ENCODE measurements at places on chromosomes 5 and 9.

DNA sequence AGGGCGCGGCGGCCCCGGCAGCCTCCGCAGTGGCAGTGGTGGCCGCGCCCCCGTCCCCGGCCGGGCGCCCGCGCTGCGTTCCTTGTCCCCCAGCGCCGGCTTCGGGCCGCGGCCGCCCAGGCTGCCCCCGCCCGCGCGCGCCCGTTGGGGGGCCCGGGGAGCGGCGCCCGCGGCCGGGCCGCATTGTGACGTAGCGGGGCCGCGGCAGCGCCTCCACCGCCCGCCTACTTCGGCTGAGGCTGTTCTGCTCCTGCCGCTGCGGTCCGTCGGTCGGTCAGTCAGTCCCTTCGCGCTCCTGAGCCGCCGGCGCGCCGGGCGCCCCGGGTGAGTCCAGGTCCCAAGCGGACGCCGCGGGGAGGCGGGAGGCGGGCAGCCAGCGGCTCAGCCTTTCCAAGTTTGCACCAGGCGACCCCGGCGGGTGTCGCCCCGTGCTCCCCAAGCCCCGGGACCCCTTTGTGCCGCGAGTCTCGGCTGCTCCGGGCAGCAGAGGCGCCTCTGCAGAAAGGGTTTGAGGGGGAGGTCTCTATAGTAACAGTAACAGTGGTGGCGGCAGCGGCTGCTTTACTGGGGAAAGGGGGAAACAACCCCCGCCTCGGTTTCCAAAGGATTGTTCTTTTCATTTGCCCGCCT lies at the start of gene SNCAIP:
Gene SNCAIP (plus strand): TSS at position 277 of the 630 bp plus-strand sequence. CDS start 78,898 bp downstream, outside the sequence.
- DNase-seq: no peak

- no peak for DNase-seq
Observed at GRCh38 chr5:177557041-177557647, 2.8 kb upstream of the FAM193B start.

DNA sequence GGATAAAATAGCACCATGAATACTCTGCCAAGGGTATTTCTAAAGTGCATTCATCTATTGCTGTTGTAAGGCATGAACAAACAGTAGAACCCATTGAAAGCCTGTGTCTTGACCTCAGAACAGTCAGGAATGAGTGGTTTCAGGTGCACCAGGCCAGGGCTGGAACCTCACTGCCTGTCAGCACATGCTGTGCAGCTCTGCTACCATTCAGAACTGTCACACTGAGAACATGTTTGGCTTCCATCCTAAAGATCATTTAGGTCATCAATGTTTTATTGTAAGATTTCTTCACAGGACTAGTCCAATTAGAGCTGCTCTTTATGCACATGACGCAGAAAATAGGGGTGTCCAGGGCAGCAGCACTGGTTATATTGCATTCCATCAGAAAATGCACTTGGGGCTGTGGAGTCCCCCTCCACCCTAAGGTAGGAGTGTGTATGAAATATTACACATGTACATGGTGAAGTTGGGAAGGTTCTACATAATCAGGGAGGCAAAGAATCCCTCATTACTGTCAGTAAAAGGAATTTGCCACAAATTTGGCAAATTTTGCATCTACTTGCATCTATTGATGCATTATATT lies 408.0 kb downstream of the CTNND2 start:
- DNase-seq: no peak

DNA sequence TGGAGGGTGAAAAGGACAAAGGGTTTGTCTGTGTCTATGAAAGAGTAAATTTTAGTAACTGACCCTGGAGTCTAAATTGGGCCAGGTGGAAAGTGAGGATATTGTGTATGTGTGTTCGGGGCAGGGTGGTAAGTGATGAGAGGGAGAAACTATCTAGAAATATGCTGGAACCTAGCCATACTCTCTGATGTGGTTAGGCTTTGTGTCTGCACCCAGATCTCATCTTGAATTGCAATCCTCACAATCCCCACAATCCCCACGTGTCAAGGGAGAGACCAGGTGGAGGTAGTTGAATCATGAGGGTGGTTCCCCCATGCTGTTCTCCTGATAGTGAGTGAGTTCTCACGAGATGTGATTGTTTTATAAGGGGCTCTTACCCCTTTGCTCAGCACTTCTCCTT lies 60.6 kb downstream of the COMMD10 start:
- DNase-seq: no peak

DNA sequence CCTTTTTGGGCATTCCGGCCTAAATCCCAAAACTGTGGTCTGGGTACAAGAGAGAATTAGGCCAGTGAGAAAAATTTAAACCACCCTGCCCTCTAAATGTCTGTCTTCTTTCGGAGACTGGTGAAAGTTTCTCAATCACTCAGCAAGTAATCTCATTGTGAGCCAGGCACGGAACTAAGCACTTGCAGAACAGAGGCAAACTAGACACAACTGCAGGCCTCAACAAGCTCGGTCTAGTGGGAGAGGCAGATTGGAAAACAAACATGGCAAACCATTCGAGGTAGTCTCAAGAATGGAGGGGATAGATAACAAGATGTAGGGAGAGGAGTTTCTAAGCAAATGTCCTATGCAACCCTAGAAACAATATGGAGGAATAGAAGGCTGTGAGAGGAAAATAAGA lies 8.9 kb upstream of the C5orf58 start:
- DNase-seq: no peak
